Brain pericyte (primary cell): ENCODE measurements at places on chromosomes 7 and 10.

- DNase-seq, result no peak
Measured at GRCh38 chr10:71263376-71263775, 51.0 kb downstream of the UNC5B start.

GRCh38 chr10:110636572-110636931 lies 7.6 kb upstream of the RBM20 start:
- DNase-seq, result no peak

- DNase-seq, result no peak
Measured at GRCh38 chr7:116180302-116180701, 30.0 kb upstream of the TES start.

DNA sequence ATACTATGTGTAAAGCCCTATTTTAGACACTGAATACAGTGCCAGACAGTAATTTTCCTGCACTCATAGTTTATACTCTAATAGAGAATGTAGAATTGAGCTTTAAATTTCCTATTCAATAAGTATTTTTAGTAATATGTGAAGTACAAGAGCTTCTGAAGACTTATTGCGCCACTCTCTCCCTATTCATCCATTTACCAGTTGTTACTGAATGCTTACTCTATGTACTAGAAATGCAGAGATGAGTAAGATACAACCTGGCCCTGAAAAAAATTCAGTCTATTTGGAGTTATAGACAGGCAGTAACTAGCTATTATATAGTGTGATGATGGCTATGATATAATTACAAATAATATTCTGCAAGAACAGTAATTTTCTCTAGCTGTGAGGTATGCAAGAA lies 98.8 kb downstream of the ADK start:
- DNase-seq, result no peak

GRCh38 chr7:12945901-12946300 lies 258.5 kb downstream of the ARL4A start:
- no peak for DNase-seq

GRCh38 chr7:121084256-121084655 lies 95.7 kb downstream of the CPED1 start:
- DNase-seq, result no peak
